ENCODE measurements at places on chromosomes 7 and 10. TPM values are rescaled to one million over a fixed set of nuclear protein-coding genes. Genes with fewer than 3 reads are reported as not detected.
A peak's percentile ranks its signal among the peaks of the same experiment; 100 is the strongest.

SLC26A3 gene
- polyA plus RNA-seq: not detected

PROSER2 gene
- polyA plus RNA-seq: 0.59 TPM

DNA sequence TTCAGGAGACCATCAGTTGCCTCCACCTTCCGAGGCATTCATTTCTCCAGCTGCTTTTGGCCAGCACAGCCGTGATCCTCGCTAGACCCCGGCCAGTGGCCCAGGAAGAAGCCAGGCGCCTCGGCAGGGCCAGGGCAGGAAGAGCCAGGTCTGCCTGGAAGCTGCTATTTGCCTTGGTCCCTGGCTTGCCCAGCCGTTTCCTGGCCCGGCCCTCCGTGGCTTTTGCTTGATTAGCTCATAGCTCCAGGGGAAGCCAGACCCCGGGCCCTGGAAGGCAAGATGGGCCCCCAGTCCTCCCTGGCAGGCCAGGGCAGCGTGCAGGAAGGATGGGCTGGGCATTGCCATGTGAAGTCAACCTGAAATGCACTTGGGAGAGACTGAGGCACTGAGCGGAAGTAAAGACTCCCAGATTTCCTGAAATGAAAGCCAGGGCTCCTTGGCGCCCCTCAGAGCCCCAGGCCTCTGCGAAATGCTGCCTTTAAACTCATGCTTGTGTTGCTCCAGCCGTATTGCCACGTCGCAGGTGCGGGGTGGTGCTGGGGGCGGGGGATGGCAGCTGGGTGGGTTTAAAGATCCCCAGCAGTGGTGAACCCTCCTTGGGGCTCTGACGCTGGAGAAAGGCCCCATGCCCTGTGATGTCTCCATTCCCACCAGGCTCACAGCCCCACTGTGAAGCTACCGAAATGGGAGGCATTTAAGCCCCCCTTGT lies 160.6 kb downstream of the GRK5 start:
- peaks cover 49% of the 10 kb centered on the region for H3K4me1 ChIP-seq
- H3K27ac ChIP-seq: peak overlapping the region; percentile 7
- H3K36me3 ChIP-seq: peaks cover 6% of the 10 kb centered on the region
- DNase-seq: no peak
- no peaks in the 10 kb centered on the region for H3K27me3 ChIP-seq

GRCh38 chr10:63628526-63629362 lies 107.5 kb downstream of the REEP3 start:
- peak; percentile 55 for DNase-seq
- H3K4me3 ChIP-seq: peak overlapping the region; percentile 92
- peak overlapping the region; percentile 93 for H3K27ac ChIP-seq
- H3K4me1 ChIP-seq: peaks cover 20% of the 10 kb centered on the region

- no peaks in the 10 kb centered on the region for H3K27me3 ChIP-seq
- no peak for DNase-seq
- peaks cover 17% of the 10 kb centered on the region for H3K36me3 ChIP-seq
- H3K4me1 ChIP-seq: peaks cover 50% of the 10 kb centered on the region
Observed at GRCh38 chr7:27972276-27972675, 208.3 kb downstream of the JAZF1 start.

DNA sequence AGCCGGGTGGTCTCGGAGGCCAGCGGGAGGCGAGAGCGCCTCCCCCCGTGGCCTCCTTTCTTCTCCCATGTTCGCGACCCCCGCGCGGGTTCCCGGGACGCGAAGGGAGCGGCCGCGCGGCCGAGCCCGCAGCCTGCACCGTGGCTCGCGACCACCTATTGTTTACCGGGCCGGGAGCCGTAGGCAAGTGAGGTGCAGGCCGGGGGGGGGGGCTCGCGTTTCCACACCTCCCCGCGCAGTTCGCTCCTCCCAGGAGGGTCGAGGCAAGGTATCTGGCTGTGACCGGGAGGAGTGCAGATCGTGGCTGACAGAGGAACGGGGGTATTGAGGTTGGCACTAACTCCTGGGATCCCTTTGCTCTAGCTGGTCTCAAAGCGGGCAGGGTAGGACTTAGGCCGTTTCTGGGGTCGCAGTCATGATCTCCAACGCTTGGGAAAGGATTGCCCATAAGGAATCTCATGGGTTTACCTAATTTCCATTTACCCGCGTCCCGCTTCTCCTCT lies 734 bp downstream of the PTPN12 start:
- no peaks in the 10 kb centered on the region for H3K36me3 ChIP-seq
- peak overlapping the region; percentile 95 for H3K27ac ChIP-seq
- H3K27me3 ChIP-seq: no peaks in the 10 kb centered on the region
- DNase-seq: no peak
- H3K4me3 ChIP-seq: peak overlapping the region; percentile 90
- peaks cover 37% of the 10 kb centered on the region for H3K4me1 ChIP-seq

- peaks cover 5% of the 10 kb centered on the region for H3K27me3 ChIP-seq
- H3K27ac ChIP-seq: no peak overlapping the region
- no peaks in the 10 kb centered on the region for H3K4me1 ChIP-seq
- no peak overlapping the region for H3K4me3 ChIP-seq
- H3K36me3 ChIP-seq: no peaks in the 10 kb centered on the region
Observed at GRCh38 chr10:116536810-116537209, 8.9 kb upstream of the PNLIP start.
